ENCODE measurements at places on chromosomes 12 and 14.

DNA sequence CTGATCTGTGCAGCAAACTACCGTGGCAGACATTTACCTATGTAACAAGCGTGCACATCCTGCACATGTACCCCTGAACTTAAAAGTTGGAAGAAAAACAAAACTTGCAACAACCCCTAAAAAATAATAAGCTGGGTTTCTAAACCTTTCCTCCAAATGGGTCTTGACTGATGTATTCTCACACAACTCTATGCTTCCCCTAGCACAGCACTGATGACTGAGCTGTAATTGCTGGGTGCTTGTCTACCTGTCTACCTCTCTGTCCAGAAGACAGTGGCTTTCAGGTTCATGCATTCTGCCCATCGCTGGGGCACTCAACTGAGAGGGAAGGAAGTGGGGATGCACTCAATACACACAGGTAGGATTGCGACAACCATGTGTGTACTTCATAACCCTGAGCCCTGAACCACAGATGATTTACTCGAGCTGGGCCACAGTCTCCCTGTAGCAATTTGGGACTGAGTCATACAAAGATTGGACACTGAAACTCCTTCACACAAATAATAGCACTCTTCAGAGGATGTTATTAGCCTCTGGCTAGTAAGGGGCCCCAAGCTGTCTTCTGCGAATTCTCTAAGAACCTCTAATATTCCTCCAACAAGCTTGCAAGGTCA is 44.8 kb upstream of the TMPO start:
- no peak for DNase-seq

- no peak for DNase-seq
Measured at GRCh38 chr14:36066636-36067035, 109.9 kb downstream of the PTCSC3 start.

GRCh38 chr14:81474148-81474492 is 59.5 kb downstream of the SEL1L start:
- DNase-seq: no peak

GRCh38 chr14:78997811-78998210 is 827.6 kb downstream of the NRXN3 start:
- peak; percentile 9 for DNase-seq
